ENCODE measurements at places on chromosomes 1 and 21.

DNA sequence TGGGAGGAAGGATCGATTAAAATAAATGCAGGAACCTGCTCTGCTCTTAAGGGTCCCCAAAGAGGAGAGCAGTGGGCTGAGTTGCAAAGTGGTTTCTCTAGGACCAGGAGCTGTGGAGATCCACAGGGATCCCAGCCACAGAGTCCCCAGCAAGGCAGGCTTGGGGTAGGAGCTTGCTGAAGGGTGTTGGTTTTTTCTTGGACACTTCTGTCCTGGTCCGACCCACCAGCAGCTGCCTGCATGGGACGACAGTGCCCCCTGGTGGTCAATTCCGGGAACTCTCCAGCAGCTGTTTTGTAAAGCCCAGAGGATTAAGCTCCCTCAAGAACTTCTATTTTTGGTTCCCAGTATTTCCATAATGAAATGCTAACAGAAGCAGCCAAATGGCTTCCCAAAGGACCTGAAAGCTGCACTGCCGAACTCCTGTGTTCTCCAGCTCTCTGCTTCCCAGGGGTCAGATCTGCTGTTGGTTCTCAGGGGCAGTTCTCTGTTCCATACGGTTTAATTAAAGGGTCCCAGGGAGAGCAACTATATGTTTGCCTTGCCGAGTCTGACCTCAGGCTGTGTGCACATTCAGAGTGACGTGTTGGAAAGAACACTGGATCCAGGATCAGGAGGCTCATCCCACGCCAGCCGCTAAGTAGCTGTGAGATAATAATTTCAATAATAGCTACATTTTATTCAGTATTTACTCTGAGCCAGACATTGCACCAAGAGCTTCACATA, 23.2 kb downstream of the NENF start:
- peak; percentile 86 for DNase-seq

- no peak for DNase-seq
Observed at GRCh38 chr1:241357366-241358340, 648 bp upstream of the RGS7 start.

GRCh38 chr1:159900755-159901360, 893 bp upstream of the CFAP45 start:
- DNase-seq, result no peak

DNA sequence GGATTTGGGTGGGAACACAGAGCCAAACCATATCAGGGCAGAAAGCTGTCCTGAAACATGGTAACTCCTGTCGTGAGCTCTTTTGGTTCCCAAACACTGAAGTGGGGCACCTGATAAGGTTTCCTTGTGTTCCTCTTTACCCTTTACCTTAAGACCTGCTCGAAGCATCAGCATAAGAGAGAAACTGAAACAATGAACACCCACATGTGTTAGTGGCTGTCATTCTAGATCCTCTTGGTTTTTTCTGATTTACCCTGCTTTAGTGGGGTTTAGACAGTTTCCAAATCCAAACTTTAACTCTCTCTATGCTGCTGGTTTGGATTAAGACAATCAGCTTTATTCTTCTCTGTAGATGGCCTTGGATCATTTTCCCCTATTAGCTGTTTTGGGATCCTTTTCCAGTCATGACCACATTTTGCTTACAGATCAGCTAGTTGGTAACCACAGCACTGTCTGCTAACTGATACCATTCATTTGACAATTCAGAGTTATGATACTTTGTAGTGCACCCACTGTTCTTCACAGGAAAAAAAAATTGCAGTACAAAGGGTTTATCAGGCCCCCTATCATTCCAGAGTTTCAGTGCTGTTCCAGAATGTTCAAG, 975 bp upstream of the MNDA start:
- DNase-seq, result no peak

- DNase-seq, result no peak
Observed at GRCh38 chr1:29162025-29162424, 19.7 kb downstream of the SRSF4 start.

- no peak for DNase-seq
Observed at GRCh38 chr21:36186506-36187399, 30.1 kb downstream of the DOP1B start.

GRCh38 chr1:112614460-112615065, 4.4 kb downstream of the ST7L start:
- peak; percentile 32 for DNase-seq

GRCh38 chr21:41752231-41752681, 14.6 kb downstream of the RIPK4 start:
- no peak for DNase-seq

DNA sequence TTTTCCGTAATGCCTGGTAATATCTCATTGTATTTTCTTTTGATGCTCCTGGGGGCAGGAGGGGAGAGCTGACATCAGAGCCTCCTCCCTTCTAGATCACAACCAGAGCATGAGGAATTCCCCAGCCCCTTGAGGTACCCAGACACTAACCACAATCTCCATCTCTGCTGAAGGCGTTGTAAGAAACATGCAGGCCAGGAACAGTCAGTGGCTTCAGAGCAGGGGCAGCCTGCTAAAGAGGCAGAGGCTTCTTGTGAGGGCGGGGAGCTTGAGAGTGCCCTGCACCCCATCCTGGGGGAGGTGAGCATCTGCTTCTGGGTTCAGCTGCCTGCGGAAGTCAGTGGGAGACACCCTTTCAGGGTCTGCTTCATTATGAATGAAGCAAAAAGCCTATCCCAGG, 19.0 kb downstream of the MAPKAPK2 start:
- no peak for DNase-seq

Measured in lung (tissue), 17 donors.